Sciatic nerve (tissue), 2 donors: ENCODE measurements at places on chromosomes 7 and 10. TPM values are rescaled to one million over a fixed set of nuclear protein-coding genes. Genes with fewer than 3 reads are reported as not detected.

DNA sequence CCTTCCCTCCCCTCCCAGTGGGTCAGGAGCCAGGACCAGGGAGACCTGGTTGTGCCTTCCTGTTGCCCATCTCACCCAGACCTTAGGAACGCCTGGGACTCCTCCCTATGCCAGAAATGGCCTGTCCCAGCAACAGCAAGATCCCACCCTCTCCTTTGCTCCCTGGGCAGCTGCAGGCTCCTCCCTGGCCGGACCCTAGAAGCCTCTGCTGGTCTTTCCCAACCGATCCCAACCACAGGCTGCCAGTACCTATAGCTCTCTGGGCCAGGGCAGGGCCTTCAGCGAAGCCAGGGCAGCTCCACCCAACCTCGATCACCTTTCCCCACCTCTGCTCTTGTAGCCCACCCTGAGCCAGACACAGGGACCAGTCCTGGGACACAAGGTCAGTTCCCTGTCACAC lies 21.9 kb downstream of the LDB3 start:
- no peak for DNase-seq

GRCh38 chr7:45524445-45524844 lies 49.7 kb upstream of the ADCY1 start:
- DNase-seq: no peak

DNA sequence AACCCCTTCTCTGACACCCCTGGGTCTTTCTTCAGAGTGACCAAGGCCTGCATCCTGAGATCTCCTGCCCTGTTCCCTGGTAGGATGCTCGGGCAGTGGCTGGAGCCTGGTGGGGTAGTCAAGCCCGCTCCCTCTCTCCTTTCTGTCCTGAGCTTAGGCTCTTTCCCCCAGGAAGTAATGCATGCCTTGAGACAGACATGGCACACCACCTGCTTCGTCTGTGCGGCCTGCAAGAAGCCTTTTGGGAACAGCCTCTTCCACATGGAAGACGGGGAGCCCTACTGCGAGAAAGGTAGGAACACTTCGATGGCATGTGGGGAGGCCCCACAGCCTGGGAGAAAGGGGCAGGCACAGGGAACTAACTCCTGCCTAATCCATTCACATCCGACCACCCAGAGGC lies 37.9 kb upstream of the BMPR1A start:
- no peak for DNase-seq

GRCh38 chr10:14605231-14605925 lies 169.3 kb downstream of the FAM107B start:
- no peak for DNase-seq

DNA sequence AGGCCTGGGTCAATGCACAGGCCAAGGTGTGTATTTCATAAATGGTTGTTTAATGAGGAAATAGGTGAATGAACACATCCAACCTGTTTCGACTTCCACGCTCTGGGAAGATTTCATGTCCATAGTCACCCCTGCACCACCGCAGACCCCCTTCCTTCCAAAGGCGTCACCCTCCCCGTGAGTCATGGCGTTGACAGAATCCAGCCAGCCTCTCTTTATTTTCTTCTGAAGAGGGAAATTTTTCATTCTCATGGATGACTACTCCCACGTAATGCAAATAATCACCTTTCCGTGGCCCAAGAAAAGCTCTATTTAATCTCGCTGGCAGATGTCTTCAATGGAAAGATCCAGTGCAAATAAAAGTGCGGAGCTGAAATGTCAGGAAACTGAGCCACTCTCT lies 75.3 kb upstream of the FOXK1 start:
- no peak for DNase-seq

DNA sequence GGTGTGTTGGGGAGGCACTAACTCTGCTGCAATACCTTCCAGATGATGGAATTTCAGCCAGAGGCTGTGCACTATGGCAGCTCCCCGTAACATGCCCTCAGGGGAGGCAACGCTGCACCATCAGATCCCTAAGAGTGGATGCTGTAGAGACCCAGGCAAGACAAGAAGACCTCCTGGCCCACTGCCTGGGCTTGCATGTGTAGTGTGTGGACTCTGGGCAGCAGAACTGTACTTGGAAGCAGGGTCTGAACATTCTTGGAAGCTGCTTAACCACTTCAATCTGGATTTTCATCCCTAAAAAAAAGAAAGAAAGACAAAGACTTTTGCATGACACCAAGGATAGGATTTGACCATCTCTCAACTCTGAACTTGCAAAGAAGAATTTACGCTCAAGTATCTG lies 297.5 kb upstream of the NRP1 start:
- DNase-seq: no peak

- DNase-seq: no peak
Measured at GRCh38 chr7:131424219-131424822, 96.6 kb downstream of the MKLN1 start.

GRCh38 chr10:98472196-98472595 lies 25.5 kb upstream of the HPS1 start:
- DNase-seq: no peak

DNA sequence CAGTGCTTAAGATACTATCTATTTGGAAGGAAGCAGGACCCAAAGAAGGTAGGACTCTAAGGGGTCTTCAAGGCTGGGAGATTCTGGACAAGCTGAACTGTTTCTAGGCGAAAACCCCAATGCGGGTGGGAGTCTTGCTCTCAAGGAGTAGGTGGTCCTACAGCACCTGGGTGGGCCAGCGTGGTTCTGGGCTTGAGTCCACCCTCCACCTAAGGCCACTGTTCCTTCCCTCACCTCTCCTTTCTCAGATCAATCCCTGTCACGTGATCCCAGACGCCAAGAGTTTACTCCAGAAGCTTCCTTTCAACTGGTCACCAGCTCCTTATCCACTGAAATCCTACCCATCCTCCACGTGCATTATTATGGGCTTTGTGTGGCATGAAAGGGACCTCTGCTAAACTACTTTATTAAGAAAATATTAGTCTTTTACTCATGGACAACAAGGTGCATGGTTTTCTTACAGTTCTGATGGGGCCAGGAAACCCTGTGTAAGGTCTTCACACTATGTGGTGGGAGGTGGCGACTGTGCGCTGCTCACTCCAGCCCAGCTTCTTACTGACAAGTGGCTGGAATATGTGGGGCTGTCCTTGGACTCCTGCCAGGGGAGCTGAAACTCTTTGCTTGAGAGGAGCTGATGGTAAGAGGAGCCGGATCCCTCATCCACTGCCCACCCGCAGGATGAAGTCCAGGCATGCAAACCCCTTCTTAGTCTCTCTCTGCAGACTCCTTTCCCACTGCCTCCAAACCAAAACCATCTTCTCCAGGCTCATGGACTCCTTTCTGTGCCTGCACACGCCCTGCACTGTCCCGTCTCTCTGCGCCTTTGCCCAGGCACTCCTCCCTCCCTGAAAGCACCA lies 1.6 kb downstream of the ZNF746 start:
- DNase-seq: peak; percentile 88

DNA sequence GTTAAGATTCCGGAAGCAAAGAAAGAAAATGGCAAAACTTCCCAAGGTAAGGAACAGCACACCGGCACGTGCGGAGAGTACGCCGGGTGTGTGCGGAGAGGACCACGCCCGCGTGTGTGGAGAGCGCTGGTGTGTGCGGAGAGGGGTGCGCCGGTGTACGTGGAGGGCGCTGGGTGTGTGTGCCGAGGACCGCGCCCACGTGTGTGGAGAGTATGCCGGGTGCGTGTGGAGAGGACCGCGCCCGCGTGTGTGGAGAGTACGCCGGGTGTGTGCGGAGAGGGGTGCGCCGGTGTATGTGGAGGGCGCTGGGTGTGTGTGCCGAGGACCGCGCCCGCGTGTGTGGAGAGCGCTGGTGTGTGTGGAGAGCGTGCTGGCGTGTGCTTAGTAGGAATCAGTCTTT lies 48.6 kb upstream of the DPYSL4 start:
- no peak for DNase-seq

DNA sequence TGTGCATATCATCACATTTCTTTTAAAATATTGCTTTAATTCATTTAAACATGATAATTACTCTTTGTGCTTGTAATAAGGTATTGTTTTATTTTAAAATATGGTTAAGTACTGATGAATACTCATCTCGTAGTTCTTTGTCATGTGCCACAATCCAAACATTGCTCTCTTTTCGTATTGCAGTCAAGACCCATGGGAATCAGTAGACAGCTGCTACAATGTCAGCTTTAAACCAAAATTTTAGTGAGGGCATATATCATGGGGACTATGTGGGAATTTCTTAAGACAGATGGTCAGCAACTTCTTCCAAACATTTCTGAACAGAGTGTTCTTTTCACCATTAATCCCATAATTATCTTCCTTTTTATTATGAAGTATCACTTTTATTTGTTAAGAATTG lies 77.2 kb upstream of the FZD1 start:
- DNase-seq: no peak

- no peak for DNase-seq
Measured at GRCh38 chr10:73901261-73901660, 9.7 kb upstream of the PLAU start.

GRCh38 chr7:40299097-40299496 lies 164.3 kb downstream of the SUGCT start:
- DNase-seq: no peak

- no peak for DNase-seq
Measured at GRCh38 chr10:103510046-103510685, 16.7 kb downstream of the NEURL1 start.

DNA sequence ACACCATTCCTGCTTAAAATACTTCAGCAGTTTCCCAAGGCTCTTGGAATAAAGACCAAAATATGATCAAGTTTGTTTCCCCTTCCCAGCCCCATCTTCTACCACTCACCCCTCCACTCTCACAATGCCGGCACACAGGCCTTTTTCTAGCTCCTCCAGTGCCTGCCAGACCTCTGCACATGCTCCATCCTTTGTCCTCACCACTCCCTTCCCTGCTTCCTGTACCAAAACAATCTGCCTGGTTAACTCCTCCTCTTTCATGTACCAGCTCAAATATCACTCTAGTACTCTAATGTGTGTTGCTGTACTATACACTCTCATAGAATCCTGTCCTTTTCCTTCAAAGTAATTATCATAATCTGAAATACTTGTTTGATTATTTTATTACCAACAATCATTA lies 19.4 kb downstream of the SCRN1 start:
- DNase-seq: no peak

DNA sequence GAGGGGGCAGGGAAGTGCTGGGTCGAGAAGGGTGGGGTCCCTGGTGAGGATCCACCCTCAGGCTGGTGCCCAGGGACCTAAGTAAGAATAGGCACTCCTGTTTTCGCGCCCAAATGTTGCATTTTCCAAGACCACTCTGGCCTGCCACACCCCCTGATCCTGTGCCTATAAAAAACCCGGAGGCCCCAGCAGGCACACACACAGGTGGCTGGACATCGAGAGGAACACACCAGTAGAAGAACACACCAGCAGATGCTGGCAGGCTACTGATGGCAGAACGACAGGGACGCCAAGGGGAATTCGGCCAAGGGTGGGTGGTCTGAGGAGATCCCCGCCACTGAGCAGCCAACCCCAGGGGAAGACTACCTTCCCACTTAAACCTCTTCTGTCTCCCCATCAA lies 633.9 kb upstream of the POT1 start:
- DNase-seq: no peak

DNA sequence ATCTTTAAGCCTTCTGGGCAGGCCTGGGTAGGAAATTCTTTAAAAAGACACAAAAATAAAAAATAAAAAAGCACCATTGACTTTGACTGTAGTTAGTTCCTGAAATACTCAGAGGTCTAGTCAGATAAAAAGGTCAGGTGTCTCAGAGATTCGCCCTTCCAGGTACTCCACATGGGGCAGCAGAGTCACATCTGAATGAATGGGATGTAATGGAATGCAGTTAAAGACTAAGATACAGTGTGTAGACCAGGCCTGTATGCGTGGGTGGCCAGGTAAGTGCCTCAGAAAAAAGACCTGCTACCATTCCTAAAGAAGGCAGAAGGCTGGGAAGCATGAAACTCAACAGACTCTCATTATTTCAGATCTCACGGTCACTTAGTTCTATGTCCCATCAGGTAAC lies 68.6 kb upstream of the SEM1 start:
- no peak for DNase-seq

GRCh38 chr7:111763221-111763801 lies 201.0 kb upstream of the IMMP2L start:
- no peak for DNase-seq

GRCh38 chr10:74748468-74749031 lies 77.8 kb upstream of the KAT6B start:
- no peak for DNase-seq

PTTG1IP2 gene
- not detected for total RNA-seq

HOXA11 gene
- total RNA-seq: 1.3 TPM

HDAC9 gene
- 27.6 TPM for total RNA-seq

SYCE1 gene
- total RNA-seq: 0.22 TPM

CEP55 gene
- 0.62 TPM for total RNA-seq

STX1A gene
- 7.5 TPM for total RNA-seq

ICA1 gene
- total RNA-seq: 27.0 TPM
